Heart right ventricle (tissue), 16 donors: ENCODE measurements at places on chromosomes 13 and 19. TPM values are rescaled to one million over a fixed set of nuclear protein-coding genes. Genes with fewer than 3 reads are reported as not detected.

The JAK3 gene
- 3.7 TPM for polyA plus RNA-seq

The SLC10A2 gene
- not detected for polyA plus RNA-seq

- no peaks in the 10 kb centered on the region for H3K27me3 ChIP-seq
- H3K36me3 ChIP-seq: no peaks in the 10 kb centered on the region
- H3K4me3 ChIP-seq: no peak overlapping the region
- no peak for DNase-seq
- no peaks in the 10 kb centered on the region for H3K4me1 ChIP-seq
Observed at GRCh38 chr13:37667702-37668101, 69.1 kb upstream of the POSTN start.

- H3K27me3 ChIP-seq: peaks cover 27% of the 10 kb centered on the region
- peak overlapping the region; percentile 38 for H3K4me3 ChIP-seq
- peaks cover 28% of the 10 kb centered on the region for H3K4me1 ChIP-seq
- H3K27ac ChIP-seq: peak overlapping the region; percentile 83
- H3K36me3 ChIP-seq: no peaks in the 10 kb centered on the region
Observed at GRCh38 chr19:40609561-40610395, 8.6 kb downstream of the LTBP4 start.
